ENCODE measurements at places on chromosomes 13 and 19. TPM values are rescaled to one million over a fixed set of nuclear protein-coding genes. Genes with fewer than 3 reads are reported as not detected.

The TICAM1 gene
- 8.1 TPM for polyA plus RNA-seq

The CGB3 gene
- not detected for polyA plus RNA-seq

The GPC6 gene
- 64.7 TPM for polyA plus RNA-seq

The SYNGR4 gene
- 0.39 TPM for polyA plus RNA-seq

The ZNF440 gene
- polyA plus RNA-seq: 12.5 TPM

The NKPD1 gene
- 0.10 TPM for polyA plus RNA-seq

The GPC5 gene
- 3.8 TPM for polyA plus RNA-seq

The ZNF234 gene
- 10.1 TPM for polyA plus RNA-seq

The ZBTB32 gene
- polyA plus RNA-seq: 0.37 TPM

The FFAR3 gene
- polyA plus RNA-seq: 0.25 TPM

The PDX1 gene
- polyA plus RNA-seq: not detected

The WDR88 gene
- polyA plus RNA-seq: 1.1 TPM

The SLC25A41 gene
- 0.93 TPM for polyA plus RNA-seq
